ENCODE measurements at places on chromosomes 5 and 9.
A peak's percentile ranks its signal among the peaks of the same experiment; 100 is the strongest.

GRCh38 chr9:107397076-107398044 is 92.2 kb downstream of the KLF4 start:
- DNase-seq = peak; percentile 3

GRCh38 chr5:17816505-17816904 is 182.2 kb downstream of the TAF11L14 start:
- DNase-seq = no peak

DNA sequence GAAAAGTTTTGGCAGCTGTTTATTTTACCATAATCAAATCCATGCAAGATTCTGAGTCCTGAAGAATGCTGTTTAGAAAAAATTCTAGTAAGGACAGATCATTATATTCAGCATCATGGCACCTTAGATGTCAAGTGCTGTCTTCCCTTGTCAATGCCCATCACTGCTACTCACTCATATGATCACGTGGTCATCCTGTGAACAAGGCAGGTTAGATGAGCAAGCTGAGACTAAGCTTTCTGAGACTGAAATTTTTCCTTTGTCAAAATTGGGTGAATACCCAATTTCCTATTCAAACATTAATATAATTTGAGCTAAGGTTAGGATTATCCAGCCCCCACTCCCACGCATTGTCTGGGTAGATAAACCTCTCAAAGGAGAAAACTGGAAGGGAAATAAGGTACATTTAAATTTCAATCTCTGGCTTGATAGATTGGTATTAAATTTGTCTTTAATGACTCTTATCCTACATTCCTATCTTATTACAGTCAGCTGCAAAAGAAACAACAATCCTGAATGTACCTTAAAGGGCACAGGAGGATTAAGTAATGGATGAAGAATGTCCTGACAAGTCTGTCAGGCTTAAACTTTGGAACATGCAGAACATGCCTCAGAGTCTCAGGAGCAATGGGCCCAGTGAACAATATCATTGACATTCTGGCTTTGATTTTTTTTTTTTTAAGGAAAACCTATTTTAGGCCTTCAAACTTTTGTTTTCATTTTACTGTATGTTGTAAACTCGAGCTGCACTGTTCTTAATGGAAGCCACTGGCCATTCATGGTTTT is 148.7 kb upstream of the RANBP3L start:
- no peak for DNase-seq

- peak; percentile 56 for DNase-seq
These were observed 4.5 kb downstream of the UBE2D2 start for GRCh38 chr5:139565411-139566305.

- no peak for DNase-seq
These were observed 285.6 kb downstream of the FANCC start for GRCh38 chr9:95031711-95032461.

DNA sequence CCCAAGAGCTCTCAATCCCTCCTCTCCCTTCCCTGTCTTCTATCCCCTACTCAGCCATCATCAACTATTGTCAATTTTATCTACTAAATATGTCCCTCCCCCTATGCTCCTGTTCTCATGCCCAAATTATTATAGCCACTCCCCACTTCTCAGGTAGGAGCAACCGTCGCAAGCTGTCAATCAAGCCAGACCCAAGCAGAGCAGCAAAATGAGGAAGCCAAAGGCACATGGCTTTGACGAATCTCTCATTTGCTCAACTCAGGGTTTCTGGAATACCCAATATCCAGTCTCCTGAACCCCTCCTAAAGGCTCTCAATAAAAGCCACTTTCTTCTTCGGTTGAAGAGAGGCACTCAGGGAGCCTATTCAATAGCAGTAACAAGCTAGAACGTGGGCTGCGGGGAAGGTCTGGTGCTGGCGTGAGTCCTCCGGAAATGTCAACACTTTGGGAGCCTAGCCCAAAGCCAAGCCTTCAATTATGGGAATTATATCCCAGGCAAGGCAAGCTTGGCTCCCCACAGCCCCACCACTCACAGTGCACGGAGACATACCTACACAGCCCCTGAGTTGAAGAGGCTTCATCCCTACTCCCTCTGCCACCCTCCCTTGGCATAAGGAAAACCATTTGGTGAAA is 47.7 kb downstream of the SIL1 start:
- peak; percentile 50 for DNase-seq

DNA sequence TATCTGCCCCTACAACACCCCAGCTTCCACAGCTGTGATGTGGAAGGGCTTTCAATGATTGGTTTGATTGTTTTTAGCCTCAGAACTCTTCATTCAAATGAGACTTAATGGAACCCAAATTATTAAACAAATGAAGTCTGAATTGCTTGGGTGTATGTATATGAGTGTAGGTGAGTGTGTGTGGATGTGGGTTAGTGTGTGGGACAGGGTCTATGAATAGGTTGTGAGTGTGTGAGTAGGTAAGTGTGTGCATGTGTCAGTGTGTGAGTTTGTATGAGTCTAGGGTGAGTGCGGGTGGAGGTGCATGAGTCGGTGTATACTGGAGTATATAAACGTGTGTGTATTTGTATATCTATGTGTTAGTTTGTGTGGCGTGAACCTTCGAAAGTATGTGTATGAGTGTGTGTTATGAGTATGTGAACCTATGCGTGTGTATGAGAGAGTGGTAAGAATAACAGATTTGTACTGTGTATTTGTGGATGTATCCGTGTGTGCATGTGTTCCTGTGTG is 26.9 kb downstream of the COL15A1 start:
- DNase-seq = no peak

- DNase-seq = no peak
These were observed 7.2 kb upstream of the ARRDC3 start for GRCh38 chr5:91390268-91390667.

DNA sequence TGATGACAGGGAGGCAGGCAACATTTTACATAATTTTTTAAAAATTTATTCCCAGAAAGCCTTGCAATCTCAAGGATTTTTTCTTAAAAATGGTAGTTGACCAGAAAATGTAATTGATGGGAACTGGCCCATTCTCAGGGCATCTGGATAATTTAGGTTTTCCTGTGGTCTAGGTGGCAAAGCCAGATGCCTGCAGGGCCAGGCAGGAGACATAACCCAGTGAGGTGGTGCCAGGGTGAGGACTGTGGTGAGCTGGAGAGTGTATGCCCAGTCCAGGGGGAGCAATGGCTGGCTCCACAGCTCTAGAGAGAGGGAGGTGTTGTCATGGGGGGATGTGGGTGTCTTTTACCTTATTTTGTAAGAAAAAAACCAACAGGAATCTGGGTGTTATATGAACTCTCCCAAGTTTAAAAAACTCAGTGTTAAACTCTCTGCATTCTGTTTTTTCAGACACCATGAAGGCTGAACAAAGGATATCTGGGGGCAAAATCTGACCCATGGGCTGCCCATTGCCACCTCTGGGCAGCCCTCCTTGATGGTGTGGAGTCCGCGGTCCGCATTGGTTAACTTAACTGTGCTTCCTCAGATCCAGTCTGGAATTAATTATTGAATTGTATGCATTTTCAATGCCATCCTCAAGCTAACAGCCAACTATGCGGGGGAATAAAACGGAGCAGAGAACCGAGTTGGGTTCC is 43.9 kb downstream of the BOD1 start:
- no peak for DNase-seq

- no peak for DNase-seq
These were observed 253.9 kb downstream of the SPATA31D1 start for GRCh38 chr9:82242285-82242963.

DNA sequence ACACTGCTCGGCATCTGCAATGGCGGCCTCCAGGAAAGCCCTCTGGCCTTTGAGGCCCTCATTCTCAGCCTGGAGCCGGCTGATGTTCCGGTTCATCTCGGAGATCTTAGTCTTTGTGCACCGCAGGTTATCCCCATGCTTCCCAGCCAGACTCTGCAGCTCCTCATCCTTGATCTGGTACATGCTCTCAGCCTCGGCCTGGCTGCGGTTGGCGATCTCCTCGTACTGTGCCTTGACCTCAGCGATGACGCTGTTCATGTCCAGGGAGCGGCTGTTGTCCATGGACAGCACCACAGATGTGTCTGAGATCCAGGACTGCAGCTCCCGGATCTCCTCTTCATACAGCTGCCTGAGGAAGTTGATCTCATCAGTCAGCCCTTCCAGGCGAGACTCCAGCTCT is 21.9 kb downstream of the CEP120 start:
- no peak for DNase-seq

DNA sequence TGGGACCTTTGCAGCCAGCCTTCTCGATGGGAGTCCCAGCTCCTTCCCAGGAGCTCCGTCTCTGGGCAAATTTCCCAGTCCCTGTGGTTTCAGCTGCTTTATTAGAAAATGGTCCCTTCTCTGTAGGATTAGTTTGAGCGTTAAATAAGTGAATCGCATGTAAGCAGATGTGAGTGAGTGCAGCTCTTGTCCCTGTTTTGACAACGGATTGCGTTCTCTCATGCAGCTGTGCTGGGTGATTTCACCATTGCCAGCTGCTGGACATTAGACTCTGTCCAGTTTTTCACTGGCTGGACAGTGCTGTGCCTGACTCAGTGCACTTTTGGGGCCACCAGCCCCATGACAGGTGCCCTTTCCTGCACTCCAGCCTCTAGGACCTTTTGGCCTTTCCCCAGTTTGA is 11.6 kb upstream of the CEL start:
- no peak for DNase-seq

GRCh38 chr5:7518947-7519560 is 123.1 kb downstream of the ADCY2 start:
- no peak for DNase-seq

DNA sequence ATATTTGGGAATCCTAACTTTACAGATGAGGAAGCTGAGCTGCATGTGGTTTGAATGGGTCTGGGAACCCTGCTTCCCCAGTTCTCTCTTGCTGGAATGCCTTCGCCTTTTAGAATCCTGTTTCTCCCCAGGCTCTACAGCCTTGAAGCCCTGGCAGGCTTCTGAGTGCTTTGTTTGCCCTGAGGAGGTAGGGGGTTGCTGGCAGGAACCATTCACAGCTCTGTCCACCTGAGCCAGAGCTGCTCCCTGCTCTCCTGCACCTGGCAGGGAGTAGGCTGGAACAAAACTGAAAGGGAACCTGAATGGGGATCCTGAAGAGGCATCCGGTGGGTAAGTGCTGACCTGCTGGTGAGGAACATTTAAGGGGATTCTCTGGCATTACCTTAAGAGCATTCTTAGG is 33.0 kb downstream of the KIF4B start:
- no peak for DNase-seq

DNA sequence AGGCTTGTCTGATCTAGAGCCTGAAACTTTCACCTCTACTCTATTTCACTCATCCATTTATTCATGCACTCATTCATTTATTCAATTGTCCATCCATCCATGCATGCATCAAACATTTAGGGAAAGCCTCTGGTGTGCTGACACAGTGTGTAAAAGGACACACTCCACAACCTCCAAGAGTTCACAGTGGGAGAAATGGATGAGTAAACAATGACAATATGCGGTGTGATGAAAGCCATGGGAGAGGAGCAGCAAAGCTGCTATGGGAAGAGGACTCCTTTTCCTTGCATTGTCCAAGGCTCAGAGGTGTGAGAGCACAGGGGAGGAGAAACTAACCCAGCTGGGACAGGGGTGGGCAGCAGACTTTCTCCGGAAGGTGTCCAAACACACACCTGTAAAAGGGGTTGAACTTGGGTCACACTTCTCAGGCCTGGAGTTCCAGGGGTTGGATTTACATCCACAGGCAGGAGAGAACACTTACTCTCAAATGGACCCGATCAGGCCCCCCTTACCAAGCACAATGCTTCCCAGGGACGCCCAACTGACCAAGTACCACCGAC is 21.2 kb upstream of the PFDN1 start:
- peak; percentile 43 for DNase-seq

DNA sequence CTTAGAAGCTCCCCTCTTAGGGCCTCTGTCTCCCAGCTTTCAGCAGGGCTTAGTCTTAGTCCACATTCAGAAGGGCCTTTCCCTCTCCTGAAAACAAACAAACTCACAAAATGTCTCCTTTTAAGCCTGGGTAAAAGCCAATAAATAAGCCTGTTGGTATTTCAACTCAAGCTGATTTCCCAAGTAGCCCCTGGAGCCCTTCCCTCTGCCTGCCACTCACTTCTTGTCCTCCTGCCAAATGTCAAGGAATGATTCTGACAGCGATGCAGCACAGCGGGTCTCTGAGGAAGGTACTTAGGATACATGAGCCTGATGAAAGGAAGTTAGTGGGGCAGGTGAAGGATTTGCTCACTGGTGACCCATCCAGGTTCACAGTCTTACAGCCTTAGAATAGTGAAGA is 210.5 kb downstream of the PJA2 start:
- DNase-seq = no peak

- DNase-seq = peak; percentile 74
These were observed 24.5 kb downstream of the C9orf152 start for GRCh38 chr9:110183208-110184145.
